CD4-positive, alpha-beta T cell treated with Interferon alpha-2 for 1 hour (primary cell): ENCODE measurements at places on chromosomes 11 and 22.
A peak's percentile ranks its signal among the peaks of the same experiment; 100 is the strongest.

DNA sequence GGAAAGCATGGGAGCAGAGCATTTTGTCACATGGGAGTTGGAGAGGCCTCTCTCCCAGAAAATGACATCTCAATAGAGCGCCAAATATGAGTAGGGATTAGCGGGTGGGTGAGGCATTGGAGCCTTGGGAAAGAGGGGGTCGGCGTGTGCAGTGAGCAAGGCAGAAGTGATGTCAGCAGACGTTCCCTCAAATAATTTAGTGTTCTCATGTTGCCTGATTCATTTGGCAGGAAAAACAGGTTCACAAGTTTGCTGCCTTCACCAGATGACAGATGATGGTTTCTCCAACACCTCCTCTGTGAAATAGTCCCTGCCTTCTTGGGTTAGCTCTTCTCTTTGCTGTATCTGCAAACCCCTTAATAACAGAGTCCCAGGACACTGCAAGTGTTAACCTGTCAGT is 118.5 kb upstream of the ARHGAP20 start:
- DNase-seq, result no peak

DNA sequence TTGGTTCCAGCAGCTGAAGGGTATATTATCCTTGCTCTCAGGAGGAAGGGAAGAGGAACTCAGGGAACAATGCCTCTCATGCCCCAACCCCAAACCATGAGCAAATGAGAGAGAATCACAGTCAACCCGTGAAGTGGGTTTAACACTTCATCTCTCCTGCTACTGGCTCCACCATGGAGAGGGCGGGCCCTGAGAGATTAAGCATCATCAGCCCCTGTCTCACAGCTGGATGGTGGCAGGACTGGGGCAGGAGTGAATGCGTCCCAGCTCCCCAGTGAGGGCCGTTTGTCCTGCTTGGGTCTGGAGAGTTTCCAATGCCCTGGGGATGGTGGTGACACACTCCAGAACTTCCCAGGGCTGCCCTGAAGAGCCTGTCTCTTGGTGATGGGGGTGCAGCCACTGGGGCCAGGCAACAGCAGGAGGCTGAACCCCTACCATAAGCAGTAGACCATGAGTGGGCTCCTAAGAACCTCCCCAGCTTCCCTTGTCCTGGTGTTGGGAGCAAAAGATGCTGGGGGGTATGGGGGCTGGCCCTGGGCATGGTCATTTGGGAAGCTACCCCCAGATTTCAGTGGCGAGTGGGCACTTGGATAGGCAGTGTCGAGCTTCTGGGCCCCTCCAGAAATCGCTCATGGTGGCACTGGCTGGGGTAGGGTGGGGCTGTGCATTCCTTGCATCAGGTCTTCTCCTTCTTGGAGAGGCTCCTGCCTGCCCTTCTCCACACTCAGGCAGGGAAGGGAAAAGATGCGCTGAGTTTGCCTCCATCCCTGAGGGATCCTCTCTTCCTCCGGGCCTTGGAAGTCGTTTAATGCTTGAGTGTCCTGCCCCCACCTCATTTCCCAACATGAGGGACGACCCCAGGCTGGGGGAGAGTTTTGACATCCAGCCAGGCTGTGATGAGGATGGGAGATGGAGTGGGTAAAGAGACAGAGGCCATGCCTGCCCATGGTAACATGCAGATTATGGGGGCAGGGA is 157.5 kb downstream of the ST3GAL4 start:
- DNase-seq, result no peak

GRCh38 chr11:126751242-126751641 is 249.3 kb downstream of the KIRREL3 start:
- no peak for DNase-seq

- no peak for DNase-seq
Measured at GRCh38 chr11:63621071-63621470, 6.8 kb upstream of the PLAAT3 start.

DNA sequence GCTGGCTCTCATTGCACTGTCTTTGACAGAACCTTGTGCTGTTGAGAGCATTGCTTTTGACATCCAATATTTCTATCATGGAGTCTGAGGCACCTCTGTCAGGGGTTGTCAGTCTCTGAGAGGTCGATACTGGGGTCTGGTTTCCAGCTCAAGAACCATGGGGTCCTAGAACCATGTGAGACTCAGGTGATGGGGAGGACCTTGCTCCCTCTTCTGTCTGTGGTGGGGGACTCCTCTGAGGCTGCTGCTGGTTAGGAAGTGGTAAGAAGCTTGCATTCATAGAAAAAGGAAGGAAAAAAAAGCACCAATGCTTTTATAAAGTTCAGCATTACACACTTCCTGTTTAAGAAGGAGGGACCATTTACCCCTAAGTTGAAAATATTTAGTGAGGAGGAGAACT is 91.8 kb upstream of the CD44 start:
- DNase-seq, result peak; percentile 80

GRCh38 chr11:121426476-121427399 is 25.4 kb upstream of the SORL1 start:
- DNase-seq, result peak; percentile 52

DNA sequence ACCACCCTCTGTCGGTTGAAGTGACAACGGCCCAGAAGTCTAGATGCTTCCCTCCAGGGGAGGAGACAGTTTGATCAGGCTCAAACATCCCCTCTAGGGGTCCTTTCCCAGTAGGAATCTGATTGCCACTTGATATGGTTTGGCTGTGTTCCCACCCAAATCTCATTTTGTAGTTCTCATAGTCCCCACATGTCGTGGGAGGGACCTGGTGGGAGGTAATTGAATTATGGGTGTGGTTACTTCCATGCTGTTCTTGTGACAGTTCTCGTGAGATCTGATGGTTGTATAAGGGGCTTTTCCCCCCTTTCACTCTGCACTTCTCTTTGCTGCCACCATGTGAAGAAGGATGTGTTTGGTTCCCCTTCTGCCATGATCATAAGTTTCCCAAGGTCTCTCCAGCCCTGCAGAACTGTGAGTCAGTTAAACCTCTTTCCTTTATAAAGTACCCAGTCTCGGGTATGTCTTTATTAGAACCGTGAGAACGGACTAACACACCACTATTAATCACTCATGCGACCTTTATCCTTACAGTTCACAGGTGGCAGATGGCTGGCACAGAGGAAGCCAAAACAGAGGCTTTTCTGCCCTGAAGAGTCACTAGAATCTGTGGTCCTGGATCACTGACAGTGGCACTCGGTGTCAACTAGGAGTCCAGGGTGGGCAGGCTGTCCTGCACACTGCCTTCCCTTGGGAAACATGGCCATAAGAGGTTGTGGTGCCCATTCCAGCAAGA is 21.6 kb downstream of the ASPHD2 start:
- no peak for DNase-seq

DNA sequence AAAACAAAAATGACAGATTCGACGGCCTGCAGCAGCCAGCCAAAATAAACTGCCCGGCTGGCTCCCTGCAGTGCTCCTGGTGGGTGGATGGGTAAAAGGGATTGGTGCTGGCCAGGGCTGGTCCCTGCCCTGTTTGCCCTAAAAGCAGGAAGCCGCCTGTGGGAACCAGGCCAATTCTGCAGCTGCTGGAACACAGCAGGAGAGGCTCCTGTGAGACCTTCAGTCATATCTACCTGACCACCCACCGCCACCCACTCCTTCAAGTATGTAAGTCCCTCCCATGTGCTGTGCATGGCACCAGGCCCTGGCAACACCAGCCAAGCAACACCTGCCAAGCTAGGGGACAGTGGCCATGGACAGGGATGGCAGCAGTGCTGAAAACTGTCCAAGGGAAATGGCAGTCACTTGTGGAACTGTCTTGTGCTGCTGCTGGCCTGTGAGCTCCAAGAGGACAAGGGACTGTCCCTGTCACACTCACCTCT is 48.7 kb upstream of the ARFGAP3 start:
- DNase-seq, result no peak
